NCI-H748 treated with DMSO at 0.1 percent for 48 hours (cell line): ENCODE measurements at places on chromosomes 4 and X.

DNA sequence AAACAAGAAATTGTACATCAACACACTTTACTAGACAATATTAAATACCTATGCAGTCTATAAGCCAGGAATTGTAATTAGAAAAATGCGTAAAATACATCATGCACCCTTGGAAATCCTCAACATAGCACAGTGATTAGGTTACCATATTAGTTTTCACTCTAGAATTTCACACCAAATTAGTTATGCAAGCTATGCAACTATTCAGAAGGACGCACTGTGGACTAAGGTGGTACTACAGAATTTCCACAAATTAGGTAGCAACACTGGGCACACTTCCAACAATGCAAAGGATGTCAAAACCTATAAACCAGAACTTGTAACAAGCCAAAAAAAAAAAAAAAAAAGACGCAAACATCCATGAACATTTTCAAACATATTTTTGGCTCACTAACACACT, 71.1 kb upstream of the ZCCHC13 start:
- no peak for DNase-seq

GRCh38 chr4:80014531-80014930, 58.5 kb downstream of the ANTXR2 start:
- DNase-seq, result no peak

GRCh38 chr4:76779740-76780459, 118.0 kb downstream of the SOWAHB start:
- DNase-seq, result no peak

- DNase-seq, result no peak
These were observed 36.0 kb downstream of the PLAC1 start for GRCh38 chrX:134622056-134622812.
